ENCODE measurements at places on chromosomes 7 and 10.

DNA sequence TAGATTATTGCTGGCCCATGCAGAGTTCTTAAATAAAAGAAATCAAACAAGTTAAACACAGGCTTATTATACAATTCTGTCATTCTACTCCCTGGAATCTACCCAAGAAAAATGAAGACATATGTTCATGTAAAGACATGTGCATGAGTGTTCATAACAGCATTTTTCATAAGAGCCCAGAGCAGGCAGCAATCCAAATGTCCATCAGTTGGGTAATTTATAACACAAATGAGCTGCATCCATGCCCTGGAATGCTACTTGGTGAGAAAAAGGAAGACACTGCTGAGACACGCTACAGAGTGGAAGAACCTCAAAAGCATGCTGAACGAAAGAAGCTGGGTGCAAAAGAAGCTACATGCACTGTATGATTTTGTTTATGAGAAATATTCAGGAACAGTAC, 342.6 kb downstream of the TCERG1L start:
- no peak for DNase-seq

- DNase-seq: no peak
Measured at GRCh38 chr10:36092116-36092515, 450.0 kb upstream of the FZD8 start.

DNA sequence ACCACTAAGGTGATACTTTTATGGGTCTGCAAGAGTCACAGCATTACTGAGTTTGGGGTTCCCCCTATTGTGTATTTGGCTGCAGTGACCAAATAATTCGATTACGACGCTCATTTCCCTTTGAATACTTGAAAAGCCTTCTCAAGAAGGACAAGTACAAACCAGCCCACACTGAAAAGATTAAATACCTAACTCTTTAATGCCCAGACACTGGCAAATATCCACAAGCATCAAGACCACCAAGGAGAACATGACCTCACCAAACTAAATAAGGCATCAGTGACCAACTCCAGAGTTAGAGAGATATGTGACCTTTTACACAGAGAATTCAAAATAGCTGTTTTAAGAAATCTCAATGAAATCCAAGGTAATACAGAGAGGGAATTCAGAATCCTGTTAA, 31.8 kb upstream of the SFTPD start:
- no peak for DNase-seq

DNA sequence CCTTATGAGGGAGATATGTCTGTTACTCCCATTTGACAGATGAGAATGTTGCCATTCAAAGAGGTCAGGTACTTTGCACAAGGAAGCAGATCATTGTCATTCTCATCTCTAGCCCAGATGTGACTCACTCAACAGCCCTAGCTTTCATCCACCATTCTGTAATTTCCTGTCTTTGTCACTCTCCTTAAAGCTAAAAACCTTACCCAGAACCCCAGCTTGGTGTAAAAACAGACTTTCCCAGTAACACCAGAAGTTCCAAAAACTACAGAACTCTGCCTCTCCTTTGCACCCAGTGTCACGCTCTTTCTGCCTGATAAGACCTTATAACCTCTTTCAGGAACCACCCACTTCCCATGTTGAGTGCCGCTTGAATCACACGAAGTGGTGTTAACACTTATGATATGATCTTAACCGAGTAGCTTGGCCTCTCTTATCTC, 89.1 kb upstream of the SP4 start:
- peak; percentile 16 for DNase-seq

GRCh38 chr10:48811461-48811860, 126.8 kb downstream of the WDFY4 start:
- DNase-seq: no peak

DNA sequence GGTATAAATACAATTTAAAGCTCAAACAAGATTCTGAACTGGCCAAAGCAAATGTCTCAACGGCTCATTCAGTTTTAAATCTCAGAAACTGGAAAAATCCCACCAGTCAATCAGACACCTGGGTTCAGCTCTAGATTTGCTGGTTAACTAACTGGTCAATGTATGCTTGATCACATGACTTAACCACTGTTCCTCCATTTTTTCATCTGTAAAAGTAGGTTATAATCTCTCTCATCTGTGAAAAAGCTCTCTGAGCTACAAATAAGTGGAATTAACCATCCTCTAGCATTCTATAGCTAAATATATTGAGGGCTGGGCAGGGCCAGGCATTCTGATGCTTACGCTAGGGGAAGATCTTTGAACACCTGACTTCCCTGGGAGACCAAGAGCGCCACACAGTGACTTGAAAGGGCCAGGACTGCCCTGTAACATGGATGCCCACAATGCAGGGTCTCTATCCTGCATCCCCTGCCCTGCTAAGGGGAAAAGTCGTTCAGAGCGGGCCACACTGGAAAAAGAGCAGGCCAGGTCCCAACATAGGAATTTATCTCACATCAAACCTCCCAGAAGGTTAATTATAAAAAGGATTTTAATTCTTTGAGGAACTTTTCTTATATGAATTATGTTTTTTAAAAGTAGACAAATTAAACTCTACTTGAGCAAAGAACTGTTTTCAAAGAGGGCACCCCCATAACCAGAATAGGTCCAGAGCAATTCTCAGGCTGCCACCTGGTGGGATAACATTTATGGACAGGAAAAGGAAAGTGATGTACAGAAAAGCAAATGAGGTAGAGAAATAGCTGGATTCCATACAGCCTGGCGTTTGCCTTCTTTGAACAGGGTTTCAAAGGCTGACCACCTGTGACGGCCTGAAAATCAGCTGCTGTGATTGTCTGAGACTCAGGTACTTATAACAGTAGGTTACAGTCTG, 1.8 kb downstream of the RP9 start:
- DNase-seq: no peak

- no peak for DNase-seq
Measured at GRCh38 chr7:102849079-102849478, 63.7 kb upstream of the LRRC17 start.

- DNase-seq: no peak
Measured at GRCh38 chr7:93430917-93431588, 143.5 kb downstream of the CALCR start.

DNA sequence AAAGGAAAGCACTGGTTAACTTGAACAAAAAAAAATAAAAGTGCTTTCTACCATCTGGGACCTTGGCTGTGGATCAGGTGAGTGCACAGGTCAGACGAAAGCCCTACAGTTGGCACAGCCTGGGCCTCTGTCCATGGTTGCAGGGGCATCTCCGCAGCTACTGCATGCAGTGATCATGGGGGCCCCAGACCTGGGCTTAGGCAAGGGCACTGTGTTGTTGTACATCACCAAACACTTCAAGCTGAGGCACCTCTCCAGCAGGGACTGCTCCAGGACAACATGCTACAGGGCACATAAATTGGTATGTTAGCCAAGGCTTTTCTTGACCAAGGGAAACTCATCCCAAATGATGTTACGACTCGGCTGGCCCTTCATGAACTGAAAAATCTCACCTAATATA, 23.5 kb downstream of the KLHL7 start:
- DNase-seq: no peak

- no peak for DNase-seq
Measured at GRCh38 chr7:30178748-30179436, 44.1 kb downstream of the MTURN start.

- DNase-seq: no peak
Measured at GRCh38 chr10:93465806-93466675, 16.1 kb downstream of the MYOF start.

DNA sequence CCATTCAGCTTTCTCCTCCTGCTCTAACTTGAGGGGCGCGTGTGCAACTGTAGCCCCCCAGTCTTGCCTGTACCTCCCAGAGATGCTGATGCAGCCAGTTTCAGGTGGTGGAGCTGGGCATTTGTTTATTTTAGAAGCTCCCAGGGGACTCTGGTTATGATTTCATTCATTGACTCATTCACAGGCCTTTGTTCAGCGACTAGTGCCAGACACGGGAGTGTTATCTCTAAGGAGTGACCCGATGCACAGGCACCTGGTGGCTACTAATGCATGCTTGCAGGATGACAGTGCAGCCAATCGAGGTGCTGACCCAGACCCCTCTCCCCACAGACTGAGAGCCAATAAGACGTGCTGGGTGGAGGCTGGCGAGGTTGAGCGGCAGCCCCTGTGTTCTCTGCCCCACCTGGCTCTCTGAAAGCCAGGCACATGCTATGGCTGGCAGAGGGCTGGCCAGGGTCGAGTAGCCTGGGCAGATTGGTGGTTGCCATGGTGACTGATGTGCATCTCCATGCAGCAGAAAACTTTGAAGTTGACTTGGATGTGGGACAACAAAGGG, 19.7 kb upstream of the SLC18A2 start:
- DNase-seq: no peak

GRCh38 chr7:22771194-22771871, 44.3 kb downstream of the IL6 start:
- DNase-seq: no peak

- DNase-seq: no peak
Measured at GRCh38 chr7:140678816-140679130, 6.0 kb downstream of the ADCK2 start.

- no peak for DNase-seq
Measured at GRCh38 chr7:107386548-107387102, 83.2 kb upstream of the GPR22 start.

DNA sequence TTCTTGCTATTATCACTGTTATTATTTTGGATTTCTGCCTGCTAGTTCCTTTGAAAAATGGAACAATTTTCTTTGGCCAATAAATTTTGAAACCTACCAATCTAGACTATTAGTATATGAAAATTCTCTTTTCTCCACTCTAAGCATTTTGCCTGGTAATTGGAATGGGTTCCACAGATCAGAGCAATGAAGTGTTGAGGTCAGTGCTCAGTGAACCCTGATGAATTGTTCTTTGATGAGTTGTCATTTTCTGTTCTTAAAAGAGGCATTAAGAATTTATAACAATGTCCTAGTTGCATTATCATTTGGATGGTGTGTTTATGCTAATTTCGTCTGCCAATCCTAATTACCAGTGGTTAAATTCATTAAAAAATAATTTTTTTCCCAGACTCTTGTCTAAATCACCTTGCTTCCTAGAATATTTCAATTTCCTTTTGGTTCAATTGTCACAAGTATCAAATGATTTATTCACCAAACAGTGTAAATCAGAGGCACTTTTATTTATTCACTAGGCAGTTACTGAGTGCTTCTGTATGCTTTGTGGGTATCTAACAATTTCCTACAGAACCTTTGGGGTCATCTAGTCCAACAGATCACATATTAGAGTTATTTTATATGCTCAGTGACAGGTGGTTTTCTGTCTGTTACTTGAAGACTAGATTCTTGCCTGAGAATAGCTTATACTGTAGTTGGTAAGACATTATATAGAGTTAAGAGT, 239.0 kb downstream of the DNAJB9 start:
- DNase-seq: no peak

DNA sequence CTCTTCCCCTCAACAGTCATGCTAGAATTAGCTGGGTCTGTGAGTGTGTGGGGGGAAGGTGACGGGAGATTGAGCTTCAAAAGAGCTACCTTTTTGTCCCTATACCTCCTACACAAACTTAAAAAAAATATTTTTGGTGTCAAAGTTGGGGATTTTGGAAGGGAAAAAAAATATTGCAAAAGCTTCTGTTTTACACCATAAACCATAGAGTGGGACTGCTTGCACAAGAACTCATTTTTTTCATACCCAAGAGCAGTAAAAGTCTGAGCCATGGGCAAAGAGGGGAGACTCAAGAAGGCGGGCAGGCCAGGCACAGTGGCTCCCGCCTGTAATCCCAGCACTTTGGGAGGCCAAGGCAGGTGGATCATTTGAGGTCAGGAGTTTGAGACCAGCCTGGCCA, 9.4 kb upstream of the ZDHHC4 start:
- no peak for DNase-seq

GRCh38 chr10:119177708-119178371, 772 bp downstream of the PRDX3 start:
- DNase-seq: no peak

DNA sequence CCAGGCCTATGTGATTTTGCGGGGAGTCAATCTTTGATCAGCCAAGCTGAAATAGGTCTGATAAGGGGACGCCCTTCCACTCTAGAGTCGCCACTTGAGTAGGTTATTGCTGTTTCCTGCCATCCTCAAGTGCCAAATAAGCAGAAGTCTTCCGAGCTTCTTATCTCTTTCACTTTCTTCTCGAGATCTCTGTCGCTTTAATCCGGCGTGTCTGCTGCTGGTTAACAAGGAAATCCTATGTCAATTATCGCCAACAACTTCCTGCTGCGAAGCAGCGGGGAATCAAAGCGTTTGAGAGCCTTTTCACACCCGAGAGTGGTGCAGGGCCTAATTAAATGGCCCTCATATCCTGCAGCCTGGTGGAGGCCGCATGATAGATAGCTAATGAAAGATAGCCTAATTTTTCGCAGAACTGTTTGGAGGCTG, 215.9 kb downstream of the RAB11FIP2 start:
- DNase-seq: no peak

DNA sequence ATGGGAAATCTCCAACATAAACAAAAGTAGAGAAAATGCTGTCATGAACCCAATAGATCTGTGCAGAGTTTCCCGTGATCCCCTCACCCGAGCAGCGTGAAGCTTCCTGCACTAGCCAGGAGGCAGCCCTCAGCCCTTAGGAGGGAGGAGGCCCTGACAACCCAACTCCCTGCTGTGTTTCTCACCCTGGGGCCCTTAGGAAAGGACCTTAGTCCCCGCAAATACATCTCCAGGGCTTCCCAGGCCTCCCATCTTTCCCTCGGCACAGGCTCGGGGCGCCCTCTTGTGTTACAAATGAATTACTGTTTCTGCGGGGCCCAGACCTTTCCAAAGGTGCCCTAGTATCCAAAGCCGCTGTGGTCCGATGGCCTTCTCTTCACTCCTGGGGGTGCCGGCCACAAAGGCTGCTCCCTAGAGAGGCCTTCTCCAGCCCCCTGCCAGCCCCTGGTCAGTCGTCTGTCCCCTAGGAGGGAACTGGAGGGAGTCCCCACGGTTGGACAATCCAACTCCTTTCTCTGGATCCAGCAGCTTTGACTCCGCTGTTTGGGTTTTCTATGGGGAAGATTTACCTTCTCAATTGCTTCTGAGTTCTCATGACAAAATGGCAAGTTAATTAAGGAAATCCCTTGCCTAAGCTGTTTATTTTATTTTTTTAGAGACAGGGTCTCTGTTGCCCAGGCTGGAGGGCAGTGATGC, 49.9 kb upstream of the SH2B2 start:
- peak; percentile 17 for DNase-seq

DNA sequence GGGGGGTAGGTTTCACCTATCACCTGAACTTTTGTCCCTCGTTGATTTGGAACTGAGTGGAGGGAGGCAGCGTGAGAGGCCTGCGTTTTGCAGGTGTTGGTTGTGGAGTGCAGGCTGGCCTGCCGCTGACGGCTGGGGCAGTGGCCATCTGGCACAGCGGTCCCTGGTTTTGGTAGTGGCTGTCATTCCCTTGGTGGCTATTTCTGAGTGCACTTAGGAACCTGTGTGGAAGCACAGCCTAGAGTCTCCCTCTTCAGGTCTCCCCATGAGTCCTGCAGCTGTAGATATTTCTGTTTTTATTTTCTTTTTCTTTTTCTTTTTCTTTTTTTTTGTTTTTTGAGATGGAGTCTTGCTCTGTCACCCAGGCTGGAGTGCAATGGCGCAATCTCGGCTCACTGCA, 129.2 kb downstream of the CUL2 start:
- no peak for DNase-seq

- no peak for DNase-seq
Measured at GRCh38 chr7:82859106-82859850, 303.4 kb downstream of the PCLO start.

All from activated T-cell treated with anti-CD3 and anti-CD28 coated beads for 4 hours (primary cell).